Heart left ventricle (tissue), 16 donors: ENCODE measurements at places on chromosomes 3 and 15. TPM values are rescaled to one million over a fixed set of nuclear protein-coding genes. Genes with fewer than 3 reads are reported as not detected.

The HYAL3 gene
- 1.3 TPM for total RNA-seq

The C15orf61 gene
- 10.3 TPM for total RNA-seq

The RPUSD2 gene
- 8.8 TPM for total RNA-seq

The OR5H6 gene
- total RNA-seq: not detected

The SPINK8 gene
- total RNA-seq: not detected

The ALDH1A2 gene
- 12.4 TPM for total RNA-seq

The CNTN3 gene
- 0.36 TPM for total RNA-seq

The TRH gene
- not detected for total RNA-seq

The SIN3A gene
- 32.6 TPM for total RNA-seq

The LRRIQ4 gene
- not detected for total RNA-seq
